ENCODE measurements at places on chromosomes 4 and X.

DNA sequence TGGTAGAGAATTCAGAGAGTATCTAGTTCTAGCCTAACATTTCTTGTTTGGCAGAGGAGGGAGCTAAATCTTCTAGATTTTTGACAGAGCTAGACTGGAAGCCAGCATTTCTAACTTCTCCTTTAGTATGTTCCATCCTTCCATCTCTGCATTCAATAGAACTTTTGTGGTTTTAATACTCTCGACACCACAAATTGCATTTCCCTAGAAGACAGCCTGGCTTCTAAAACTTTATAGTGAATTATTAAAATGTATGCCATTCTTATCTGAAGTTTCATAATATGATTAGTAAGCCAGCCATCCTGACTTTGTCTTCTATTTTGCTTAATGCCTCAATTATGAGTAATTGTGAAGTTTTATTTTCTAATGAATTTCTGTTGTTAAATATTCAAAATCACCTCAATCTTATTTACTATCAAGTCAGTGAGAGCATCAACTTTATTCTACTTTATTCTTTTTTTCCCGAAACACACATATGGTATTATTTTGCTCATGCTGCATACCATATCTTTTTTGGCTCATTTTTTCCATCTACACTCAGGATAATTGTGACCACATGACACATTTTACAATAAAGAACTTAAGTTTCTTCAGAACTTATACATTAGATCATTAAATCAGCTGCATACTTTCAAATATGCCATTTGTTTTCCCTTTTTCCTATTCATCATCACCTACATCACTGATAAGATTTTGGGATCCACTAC lies 30.2 kb downstream of the EDNRA start:
- no peak for DNase-seq

DNA sequence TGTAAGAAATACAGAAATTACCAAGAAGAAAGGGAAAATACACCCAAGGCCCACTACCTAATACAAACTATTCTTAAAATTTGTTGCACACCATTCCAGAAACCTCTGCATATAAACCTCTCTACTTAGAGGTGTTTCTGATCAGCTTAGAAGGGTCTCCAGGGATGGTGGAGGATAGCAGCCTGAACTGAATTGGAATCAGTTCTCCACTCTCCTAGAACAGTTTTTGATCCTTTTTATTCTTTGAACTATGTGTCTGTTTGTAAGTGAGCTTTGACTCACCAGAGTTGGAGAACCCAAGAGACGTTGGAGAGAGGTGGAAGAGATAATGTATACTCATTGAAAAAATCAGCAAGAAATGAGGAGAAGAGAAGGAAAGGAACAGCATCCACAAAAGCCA lies 96.6 kb upstream of the OTUD4 start:
- no peak for DNase-seq

DNA sequence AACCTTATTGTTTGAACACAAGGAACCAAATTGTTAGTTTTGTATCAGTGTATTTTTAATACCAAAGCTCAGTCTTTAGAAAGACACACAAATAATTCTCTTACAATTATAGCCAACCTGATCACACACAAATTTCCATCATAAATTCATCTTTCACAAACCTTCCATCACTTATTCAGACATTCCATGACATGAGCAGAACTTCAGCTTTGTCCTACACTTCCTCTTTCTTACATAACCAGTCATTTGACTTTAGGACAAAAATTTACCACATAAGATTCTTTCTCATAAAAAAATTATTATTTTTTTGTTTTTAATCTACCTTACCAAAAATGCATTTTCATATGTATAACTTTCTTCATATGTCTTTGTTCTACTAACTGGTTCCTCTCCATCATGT lies 312.2 kb downstream of the GALNTL6 start:
- no peak for DNase-seq

GRCh38 chr4:152817331-152817730 lies 37.6 kb downstream of the ARFIP1 start:
- no peak for DNase-seq

DNA sequence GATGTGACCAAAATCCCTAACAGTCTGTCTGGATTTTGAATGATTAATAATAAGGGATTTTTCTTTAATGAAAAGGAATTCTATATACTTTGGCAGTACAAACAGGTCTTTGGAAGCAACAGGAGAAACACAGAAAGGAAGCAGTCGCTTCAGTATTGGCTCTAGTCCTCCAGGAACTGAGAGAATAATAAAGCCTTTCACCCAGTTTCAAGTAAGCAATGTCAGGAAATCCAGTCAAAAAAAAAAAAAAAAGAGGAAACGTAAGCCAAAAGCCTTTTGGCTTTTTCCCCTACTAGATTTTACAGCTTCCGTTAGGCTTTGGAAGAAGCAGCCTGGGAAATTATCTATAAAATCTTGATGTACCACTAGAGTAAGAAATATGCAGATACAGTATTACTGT lies 61.7 kb upstream of the HDAC8 start:
- DNase-seq: no peak

- no peak for DNase-seq
These were observed 11.3 kb downstream of the RGS12 start for GRCh38 chr4:3303923-3304710.

DNA sequence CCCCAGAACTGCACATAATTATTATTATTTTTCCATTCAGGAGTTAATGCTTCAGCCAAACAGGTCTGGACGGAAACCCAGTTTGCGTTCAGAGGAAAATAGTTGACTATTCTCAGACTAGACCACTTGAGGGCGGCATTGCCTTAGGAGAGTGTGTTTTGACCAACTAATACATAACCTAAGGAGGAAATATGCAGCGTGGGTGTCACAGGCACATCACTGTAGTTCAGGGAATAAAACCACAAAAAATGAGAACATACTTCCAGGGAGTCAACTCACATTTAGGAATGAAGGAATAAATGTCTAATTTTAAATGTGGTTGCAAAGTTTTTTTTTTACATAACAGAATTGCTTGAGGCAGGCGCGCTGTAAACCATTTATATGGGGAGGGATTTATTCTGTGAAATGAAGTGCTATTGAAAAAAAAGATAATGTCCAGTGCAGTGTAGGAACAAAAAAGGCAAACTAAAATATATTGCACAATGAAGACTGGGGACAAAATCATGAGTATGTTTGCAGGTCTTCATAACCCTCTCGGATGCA lies 93.3 kb downstream of the SYNPO2 start:
- peak; percentile 25 for DNase-seq
